Stimulated activated CD8-positive, alpha-beta memory T cell treated with anti-CD3 and anti-CD28 coated beads, Interleukin-4, amount 100 ng/mL, for 1 hour (primary cell): ENCODE measurements at places on chromosomes 13 and 19.

DNA sequence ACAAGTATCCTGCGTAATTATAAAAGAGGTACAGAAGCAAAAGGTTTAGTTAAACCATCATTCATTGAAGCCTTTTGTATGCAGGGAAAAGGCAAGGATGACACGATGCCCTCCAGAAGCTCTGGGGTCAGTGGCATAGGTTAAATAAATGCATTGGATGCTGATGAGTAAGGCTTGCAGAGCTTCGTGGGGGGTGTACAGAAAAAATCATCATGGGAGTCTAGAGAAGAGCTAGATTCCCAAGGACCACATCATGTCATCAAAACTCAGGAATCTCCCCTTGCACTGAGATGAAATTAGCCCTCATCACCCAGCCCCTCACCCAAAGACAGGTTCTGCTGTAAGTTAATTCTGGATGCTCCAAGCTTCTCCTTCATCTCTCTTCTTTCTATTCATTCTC is 8.3 kb downstream of the FPR1 start:
- DNase-seq, result no peak

GRCh38 chr19:7534531-7535046 is 928 bp upstream of the PNPLA6 start:
- DNase-seq, result no peak

DNA sequence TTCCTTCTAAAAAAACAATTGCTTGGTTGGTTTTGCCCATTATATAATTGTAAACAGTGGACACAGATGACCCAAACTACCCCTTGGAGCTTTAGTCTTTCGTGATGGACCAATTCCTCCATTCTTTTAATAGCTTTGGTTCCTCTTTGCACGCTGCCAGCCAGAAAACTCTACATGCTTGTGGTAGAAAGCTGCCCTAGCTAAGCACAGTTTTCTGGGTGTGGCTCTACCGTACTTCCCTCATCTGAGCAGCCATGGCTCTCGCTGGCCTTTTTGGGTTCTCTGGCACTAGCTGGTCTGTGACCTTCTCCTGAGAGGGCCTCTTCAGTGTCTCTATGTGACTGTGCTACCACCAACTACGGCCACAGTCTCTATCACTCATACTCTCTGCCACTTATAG is 29.9 kb upstream of the CEBPA start:
- DNase-seq, result no peak

DNA sequence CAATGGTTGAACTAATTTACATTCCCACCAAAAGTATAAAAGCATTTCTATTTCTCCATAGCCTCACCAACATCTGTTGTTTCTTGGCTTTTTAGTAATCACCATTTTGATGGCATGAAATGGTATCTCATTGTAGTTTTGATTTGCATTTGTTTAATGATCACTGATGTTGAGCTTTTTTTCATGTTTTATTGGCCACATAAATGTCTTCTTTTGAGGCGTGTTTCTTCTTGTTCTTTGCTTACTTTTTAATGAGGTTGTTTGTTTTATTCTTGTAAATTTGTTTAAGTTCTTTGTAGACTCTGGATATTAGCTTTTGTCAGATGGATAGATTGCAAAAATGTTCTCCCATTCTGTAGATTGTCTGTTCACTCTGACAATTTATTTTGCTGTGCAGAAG is 28.2 kb downstream of the ZNF714 start:
- no peak for DNase-seq

- no peak for DNase-seq
Observed at GRCh38 chr19:35146746-35147459, 3.8 kb downstream of the FXYD7 start.

DNA sequence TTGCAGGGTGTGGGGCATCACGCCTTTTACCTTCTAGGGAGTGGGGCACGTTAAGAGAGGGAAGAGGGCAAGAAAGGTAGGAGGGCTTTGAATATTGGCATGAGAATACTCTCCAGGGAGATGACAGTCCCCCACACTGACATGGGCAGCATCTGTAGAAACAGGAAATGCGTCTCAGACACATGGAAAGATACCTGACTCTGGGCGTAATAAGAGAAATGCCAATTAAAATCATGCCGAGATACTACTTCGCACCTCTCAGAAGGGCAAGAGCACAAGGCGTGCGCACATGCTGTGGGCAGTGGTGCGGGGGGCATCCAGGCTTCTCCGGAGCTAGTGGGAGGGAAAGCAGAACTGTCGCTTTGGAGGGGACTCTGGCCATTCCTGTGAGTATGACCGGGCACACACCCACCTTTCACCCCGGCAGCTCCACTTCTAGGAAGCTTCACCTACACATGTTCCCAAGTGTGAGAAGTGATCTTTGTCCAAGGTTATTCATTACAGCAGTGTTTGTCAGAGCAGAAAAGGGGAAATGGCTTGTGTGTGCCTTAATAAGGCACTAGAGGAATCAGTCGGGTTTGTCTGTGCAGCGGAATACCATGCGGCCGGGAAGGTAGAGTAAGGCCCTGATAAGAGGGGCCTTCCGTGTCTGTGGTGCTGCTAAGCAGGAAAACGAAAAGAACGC is 99.5 kb downstream of the SIPA1L3 start:
- no peak for DNase-seq

DNA sequence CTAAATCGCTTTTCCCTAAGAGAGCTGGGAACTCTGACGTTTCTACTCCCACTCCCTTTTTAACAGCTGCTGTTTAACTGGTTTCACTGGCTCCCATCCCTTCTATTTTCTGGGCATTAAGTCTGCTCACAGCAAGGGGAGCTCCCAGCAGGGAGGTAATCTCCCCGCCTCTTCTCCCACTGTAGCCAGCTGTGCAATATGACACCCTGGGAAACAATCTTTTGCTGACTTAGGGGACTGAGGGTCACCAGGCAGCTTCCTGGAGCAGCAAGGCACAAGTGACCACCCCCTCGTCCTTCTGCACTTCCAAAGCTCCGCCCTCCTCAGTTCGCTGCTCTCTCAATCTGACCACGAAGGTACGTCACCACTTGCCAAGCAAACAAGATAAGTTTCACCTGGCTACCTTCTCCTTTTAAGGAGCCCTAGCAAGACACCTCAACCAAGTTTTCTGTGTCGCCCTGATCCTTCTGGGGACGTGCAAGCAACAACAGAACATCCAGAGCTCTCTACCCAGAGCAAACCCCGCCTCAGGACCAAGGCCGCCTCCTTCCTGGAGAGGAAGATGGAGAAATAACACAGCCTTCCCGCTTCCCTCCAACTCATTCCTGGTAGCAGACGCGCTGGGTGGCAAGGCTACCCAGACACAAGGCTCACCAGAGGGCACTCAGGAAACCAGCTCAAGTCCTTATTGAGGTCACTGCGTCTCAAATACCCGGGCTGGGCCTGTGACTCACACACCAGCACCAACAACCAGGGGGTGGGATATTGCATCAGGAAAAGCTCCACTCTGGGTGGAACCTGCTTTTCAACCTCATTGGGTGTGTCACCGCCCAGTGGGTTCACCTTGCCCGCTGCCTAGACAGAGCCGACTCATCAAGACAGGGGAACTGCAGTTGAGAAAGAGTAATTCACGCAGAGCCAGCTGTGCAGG is 92.4 kb downstream of the STK24 start:
- DNase-seq, result peak; percentile 19

DNA sequence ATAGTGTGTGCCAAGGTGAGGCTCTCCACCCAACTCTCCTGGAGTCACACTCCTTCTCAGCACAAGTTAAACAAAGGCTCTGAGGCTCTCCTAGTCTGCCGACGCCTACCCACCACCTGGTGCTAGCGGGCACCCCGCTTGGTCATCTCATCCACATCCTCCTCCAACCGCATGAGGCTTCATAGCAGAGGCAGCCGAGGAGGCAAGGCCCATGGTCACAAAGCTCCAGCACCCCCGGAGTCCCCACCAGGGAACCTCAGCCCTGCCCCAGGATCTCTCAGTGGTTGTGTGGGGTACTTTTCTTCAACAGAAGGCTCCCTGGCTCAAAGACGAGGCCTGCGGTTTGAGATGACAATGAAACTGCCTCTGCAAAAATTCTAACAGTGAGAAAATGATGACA is 43.0 kb downstream of the STK24 start:
- no peak for DNase-seq

- DNase-seq, result no peak
Observed at GRCh38 chr19:43809762-43810696, 7.8 kb upstream of the LYPD5 start.

- DNase-seq, result no peak
Observed at GRCh38 chr13:60112771-60113170, 51.0 kb downstream of the DIAPH3 start.

GRCh38 chr13:21006141-21007005 is 55.0 kb downstream of the LATS2 start:
- no peak for DNase-seq

DNA sequence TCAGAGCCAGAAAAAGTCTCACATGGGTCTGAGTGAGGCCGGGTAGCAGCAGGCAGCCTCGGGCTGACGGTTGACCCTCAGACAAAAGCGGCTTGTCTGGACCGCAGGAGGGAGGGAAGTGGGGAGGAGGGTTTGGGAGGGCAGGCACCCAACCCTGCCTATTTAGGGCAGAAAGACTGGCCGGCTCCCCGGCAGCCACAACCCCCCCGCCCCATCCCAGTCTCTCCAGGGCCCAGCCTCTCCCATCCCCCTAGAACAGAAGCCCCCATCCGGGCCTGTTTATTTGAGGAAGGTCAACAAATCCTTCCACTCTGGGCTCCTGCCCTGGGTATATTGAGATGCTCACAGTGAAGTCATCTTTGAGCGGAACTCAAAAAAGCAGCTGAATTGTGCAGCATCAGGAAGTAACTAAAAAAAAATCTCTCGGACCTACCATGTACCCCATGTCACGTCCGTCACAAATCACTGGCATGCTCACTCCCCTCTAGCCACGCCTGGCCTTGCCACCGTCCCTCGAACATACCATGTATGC is 6.3 kb downstream of the DACT3 start:
- no peak for DNase-seq

- no peak for DNase-seq
Observed at GRCh38 chr19:44071824-44072542, at the start of gene ZNF284. ZNF284 (plus strand) TSS chr19:44072159; CDS start chr19:44076390, 4,231 bp downstream.

DNA sequence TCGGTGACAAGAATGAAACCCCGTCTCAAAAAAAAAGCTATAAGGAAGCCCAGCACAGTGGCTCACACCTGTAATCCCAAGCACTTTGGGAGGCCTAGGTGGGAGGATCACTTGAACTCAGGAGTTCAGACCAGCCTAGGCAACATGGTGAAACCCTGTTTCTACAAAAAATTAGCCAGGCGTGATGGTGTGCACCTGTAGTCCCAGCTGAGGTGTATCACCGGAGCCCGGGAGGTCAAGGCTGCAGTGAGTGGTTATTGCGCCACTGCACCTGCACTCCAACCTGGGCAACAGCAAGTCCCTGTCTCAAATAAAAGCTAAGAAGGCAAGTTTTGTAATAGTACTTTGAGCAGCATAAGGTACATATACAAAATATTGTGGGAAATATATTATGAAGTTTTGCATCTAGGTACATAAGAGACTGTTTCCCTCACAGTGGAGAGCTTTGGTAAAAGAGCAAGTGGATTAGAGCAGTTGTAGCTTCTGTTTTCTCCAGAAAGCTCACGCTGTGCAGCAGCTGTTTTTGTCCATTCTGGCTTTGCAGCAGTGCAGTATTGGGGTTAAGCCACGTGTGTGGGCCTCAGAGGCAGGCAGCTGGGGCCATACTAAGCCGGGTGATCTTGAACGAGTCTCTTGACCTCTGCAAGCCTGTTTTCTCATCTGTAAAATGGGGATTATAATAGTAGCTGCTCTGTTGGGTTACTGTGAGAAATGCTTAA is 35.4 kb downstream of the ARHGAP35 start:
- DNase-seq, result no peak

DNA sequence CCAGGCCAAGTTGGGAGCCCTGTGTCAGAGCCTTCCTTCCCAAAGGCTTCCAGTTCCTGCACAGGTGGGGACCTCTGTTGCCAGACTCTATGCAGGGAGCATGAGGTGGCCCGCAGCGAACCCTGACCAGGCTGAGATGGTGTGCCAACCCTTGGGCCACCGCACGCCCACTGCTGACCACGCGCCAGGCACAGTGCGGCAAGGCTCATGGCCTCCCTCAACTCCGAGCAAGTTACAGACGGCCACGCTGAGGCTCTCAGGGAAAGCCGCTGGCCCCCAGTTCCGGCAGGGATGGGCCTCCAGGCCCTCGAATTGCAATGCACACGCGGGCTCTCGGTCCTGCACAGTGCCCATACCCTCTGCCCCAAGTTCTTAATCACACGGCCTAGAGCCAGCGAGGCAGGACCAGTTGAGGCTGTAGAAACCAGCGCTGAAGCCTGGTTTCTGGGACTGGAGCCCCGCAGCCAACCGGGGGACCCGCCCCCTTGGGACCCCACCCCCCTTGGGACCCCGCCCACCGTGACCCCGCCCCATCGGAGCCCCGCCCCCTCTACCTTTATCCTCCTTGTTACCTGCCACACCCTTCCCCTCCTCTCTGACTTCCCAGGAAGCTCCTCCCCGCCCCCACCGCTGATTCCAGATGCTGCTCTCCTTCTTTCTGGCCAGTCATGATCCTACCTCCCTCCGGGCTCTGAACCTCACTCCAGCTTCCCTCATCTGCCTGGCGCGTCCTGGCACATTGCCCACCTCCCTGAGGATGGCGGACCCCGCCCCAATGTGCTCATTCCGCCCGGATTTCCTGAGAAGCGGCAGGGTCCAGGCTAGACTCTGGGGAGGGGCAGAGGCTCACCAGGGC is 6.0 kb downstream of the PEX11G start:
- DNase-seq, result no peak

DNA sequence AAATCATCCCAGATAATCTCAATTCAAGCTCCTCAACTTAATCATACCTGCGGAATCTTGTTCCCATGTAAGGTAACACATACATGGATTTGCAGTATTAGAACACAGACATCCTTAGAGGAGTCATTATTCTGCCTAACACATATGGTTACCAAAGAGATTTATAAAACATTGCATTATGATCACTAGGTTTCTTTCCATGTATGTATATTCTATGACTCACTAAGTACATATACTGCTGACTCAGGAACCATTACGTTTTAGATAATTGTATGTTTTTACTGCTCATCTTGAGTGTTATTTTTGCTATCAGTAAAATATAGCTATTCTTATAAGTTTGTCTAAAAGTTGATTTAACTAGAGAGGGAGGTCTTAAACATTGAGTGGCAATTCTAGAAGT is 182.9 kb downstream of the SLITRK6 start:
- DNase-seq, result no peak

DNA sequence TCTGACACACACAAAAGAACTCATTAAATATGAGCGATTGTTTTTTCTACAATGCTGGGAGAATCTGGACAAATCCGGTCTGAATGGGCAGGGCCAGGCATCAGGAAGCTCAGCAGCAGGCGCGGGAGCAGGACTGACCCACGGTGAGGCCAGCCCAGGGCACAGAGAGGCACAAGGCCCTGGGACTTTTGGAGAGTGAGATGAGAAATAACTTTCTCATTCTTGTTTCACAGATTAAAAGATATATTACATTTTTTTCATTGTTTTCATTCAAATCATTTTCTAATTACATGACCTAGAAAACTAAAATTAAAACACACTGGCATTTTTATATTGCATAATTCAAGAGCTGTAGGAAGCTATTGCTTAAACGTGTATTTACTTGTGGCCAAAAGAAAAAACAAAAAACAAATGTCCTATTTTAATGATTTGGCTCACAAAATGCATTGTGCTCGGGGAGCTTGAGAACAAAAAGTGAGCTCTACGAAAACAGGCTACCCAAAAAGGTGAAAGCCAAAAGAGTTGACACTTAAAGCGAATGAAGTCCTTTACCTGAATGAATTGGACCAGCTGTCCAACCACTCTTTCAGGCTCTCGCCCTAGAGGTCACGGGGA is 133.1 kb downstream of the TNFRSF19 start:
- no peak for DNase-seq
